T follicular helper cell (primary cell): ENCODE measurements at places on chromosomes 4 and X.

DNA sequence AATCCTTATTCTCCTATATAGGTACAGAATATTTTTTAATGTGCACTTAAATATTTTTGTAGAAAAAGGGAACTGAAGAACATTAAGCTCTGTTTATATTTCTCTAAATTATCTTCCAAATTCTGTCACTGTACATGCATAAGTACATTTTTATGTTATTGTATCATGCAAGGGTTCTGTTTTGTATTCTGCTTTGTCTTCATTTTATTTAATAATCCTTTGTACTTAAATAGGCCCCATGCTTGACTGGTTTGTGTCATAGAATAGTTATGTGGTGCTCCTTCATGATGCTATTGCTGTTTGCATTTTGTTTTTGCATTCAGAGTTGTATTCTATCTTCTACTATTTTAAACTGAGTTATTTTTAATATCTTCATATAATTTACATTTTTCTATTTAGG is 111.9 kb upstream of the EDNRA start:
- DNase-seq = no peak

DNA sequence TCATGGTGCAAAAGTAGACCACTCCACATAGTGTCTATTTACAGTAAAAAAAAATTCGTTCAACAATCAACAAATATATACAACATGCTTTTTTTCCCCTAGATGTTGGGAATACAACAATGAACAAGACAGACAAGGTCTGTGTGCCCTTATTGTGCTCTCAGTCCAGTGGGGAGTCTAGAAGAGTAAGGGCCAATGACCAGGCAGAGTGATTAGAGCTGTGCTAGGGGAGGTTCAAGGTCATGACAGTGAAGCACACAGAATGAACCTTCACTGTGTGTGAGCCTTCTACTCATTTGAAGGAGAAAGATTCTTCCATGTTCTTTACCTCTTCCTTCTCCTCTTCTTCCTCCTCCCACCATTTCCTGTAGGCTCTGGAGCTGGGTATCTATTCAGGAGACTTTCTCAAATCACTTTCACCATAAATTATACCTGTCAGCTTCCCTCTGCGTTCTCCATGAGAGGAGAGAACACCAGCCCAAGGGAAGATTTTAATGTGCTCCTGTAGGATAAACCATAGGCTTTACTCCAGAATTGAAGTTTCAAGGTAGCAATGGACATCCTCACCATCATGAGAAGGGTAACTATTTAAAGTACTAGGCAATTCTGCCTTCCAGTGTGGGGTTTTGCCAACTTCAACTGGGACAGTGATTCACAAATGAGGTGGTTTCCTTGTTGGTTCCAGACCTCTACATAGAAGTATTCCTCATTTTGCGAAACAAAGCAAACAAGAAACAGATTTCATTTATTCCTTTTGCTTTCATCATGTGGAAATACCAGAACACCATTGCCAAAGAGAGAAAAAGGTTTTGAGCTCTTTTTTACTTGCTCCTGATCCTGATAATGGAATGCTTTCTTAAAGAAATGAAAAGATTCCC is 246.9 kb upstream of the GPC4 start:
- no peak for DNase-seq

GRCh38 chr4:172546782-172547181 is 621.8 kb upstream of the GALNT7 start:
- DNase-seq = no peak

DNA sequence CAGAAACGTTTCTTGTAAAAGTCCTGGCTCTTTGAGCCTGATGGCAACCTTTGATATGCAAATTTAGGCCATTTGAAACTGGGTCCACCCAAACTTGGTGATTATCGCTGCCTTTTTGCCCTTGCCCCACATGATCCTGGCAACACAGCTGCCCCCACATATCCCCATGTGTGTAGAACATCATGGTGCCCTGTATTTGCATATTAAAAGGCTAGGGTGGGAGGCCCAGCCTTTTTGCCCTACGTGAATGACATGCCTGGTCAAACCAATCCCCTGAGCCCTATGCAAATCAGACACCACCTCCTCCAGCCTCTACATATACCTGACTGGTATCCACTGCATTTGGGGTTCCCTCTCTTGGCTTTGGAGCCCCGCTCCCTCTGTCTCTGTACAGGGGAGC is 202.4 kb downstream of the MAB21L2 start:
- no peak for DNase-seq
